ENCODE measurements at places on chromosomes 6 and 20.
A peak's percentile ranks its signal among the peaks of the same experiment; 100 is the strongest.

- no peak for DNase-seq
Observed at GRCh38 chr6:155630085-155630484, 174.4 kb upstream of the NOX3 start.

- DNase-seq = no peak
Observed at GRCh38 chr20:44455126-44455525, 20.5 kb upstream of the TTPAL start.

GRCh38 chr6:13183415-13184088 lies 144.8 kb downstream of the TBC1D7 start:
- no peak for DNase-seq

DNA sequence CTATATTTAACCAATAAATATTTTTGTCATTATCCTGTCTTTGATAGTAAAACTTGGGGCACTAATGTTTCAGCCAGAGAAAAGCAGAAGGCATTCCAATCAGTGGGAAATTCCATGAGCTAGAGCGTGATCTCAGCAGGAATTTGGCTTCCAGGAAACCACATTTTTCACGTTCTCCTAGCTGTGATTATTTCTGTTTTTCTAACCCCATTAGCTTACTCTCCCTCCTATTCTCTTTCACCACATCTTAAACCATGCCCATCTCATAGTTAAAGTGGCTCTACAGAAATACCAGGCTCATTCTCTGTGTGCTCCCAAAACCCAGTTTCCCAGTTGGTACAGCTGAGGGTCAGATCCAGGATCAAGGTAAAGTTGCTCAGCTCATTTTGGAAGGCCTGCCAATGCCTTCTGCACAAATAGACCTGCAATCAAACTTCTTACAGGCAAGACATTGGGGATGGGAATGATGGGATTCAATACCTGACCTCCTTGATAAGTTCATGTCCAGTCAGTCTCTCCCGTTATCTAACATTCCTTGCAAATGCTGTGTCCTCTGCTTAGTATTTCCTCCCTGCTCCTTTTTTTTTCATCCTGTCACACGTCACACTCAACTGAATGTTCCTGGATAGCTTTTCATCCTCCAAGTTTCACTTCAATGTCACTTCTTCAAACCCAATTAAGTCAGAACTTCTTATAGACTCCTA lies 33.1 kb upstream of the TMEM30A start:
- DNase-seq = peak; percentile 81

- no peak for DNase-seq
Observed at GRCh38 chr6:20313960-20314530, 87.6 kb upstream of the E2F3 start.
